Stimulated activated CD4-positive, alpha-beta T cell treated with anti-CD3 and anti-CD28 coated beads, Interleukin-15, amount 100 ng/mL, for 24 hours (primary cell): ENCODE measurements at places on chromosomes 5 and 9.

GRCh38 chr9:3059781-3060468, 216.0 kb upstream of the PUM3 start:
- no peak for DNase-seq

GRCh38 chr5:40410231-40410861, 269.4 kb upstream of the PTGER4 start:
- DNase-seq, result peak; percentile 67

DNA sequence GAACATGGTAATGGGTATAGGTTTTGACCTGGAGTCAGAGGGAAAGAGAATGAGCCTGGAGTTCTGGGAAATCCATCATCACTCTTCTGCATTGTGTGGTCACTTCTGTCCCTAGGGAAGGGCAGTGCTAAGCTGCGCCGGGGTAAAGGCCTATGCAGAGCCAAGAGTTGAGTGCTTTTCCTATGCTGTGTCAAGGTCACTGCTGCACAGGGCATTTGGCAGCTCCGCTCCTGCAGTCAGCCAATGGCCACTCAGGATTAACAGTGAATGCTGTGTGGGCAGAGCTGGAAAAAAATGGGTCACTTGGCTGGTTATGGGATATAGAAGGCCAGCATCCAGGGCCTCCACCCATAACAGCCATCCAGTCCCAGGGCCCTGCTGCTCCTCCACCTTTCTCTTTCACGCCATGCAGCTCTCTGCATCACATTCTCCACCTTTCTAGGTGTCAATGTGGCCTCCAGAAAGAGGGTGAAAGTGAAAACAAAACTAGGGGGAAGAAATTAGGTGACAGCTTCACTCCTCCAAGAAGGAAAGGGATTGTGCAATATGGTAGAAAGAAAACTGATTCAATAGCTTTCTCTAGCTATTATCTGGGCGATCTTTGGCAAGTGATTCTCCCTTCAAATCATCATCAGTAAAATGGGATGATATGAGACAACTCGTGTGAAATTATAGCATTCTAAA, 279.3 kb upstream of the ANKRD55 start:
- DNase-seq, result peak; percentile 19

DNA sequence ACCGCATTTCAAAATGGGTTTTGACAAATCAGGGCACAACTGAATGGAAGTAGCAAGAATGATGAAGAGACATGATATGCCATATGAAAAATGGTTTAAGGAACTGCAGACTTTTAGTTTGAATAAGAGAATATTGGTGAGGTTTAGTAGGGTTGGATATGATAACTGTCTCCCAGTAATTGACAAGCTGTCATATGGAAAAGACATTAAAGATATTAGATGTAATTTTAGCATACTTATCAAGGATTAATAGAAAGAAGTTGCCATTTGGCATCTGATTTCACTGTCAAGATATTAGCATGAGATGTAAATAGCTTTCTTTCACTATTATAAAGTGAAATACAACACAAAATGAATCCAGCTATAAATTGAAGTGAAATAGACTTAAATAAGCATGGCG, 169.0 kb upstream of the MPDZ start:
- DNase-seq, result no peak

DNA sequence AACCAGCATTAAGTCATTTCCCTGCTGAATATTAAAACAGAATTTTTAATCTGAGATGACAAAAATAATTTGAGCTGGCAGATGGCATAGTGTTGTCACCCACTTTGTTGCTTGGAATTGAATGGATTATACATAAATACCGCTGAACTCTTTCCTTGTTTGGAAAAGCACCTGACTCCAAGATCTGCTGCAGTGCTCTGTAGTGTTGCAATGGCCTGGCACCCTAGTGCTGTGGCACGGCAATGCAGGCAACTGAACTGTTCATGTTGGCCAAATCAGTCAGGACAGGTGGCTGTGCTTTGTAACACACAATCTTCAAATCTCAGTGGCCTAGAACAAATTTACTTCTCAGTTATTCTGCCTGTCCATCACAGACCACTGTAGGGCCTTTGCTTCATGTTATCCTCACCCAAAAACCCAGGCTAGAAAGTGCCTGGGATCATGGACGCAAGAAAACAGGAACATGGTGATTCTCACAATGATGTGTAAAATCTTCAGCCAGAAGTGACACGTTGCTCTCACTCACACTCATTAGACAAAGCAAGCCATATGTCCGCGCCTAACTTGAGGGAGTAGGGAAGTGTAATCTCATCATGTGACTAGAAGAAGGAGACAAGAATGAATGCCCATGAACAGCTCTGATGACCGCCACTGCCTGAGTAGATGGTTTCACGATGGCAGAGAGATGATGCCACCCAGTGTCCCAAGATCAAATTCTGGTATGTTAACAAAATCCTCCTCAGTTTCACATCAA, 191.9 kb upstream of the PUM3 start:
- DNase-seq, result no peak

- no peak for DNase-seq
Measured at GRCh38 chr5:172553903-172554302, 87.2 kb upstream of the NEURL1B start.

DNA sequence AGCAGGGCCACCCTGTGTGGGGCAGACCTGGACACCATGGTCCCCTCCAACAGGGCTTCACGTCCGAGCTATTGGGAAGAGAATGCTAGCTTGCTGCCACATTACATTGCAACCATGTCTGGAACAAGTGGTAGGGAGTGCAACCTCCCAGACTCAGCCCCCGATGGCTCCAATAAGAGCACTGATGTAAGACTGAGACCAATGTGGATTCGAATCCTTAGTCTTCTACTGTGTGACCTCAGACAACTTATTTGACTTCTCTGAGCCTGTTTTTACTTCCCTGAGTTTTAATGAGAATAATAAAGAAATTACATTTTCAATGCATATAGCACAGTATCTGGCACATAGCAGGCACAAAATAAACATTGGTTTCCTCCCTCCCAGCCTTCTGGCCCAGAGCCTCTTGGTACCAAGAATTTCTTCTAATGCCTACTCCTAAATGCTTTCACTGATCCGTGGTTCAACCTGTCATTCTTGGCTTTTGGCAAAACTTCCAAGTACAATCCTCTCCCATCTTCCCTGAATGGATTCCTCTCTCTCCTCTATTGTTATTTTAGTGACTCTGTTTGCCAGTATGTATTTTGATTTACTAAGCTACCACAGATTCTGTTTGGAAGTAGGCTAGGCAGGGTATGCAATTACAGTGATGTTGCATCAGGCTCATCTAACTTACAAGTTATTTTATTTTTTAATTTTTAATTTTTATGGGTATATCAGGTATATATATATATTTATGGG, 34.6 kb upstream of the COL15A1 start:
- DNase-seq, result no peak

DNA sequence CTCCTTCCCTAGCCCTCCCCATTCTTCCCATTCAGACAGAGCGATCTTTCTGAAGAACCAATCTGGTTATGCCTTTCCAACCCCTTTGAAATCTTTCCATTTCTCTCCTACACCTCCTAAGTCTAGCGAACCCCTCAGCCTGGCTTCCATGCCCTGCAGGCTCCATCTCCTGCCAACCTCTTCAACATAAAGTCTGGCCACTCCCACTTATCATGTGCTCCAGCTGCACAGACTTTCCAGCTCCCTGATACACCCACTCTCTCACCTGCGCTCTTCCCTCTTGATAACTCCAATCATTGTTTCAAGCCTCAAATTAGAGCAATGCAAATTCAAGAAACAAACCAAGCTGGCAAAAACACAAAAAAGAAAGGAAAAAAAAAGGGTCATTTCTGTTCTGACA, 3.8 kb upstream of the ORM1 start:
- DNase-seq, result no peak

DNA sequence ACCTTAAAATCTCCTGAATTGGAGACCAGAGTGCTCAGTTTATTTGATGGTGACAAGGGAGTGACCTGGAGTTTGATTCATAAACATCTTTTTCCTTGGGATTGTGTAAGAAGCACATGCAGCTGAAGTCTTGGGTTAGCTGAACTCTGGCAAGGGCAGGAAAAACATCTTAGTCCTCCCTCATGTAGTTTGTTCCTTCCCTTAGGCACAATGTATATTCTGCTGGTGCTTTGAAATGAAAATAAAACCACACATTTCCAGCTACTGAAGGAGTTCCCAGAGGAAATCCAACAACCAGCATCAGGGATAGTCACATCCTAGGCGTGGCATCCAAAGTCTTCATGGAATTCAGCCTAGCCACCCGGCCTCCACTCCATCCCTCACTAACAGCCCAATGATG, 95.2 kb upstream of the PAPPA start:
- DNase-seq, result no peak

DNA sequence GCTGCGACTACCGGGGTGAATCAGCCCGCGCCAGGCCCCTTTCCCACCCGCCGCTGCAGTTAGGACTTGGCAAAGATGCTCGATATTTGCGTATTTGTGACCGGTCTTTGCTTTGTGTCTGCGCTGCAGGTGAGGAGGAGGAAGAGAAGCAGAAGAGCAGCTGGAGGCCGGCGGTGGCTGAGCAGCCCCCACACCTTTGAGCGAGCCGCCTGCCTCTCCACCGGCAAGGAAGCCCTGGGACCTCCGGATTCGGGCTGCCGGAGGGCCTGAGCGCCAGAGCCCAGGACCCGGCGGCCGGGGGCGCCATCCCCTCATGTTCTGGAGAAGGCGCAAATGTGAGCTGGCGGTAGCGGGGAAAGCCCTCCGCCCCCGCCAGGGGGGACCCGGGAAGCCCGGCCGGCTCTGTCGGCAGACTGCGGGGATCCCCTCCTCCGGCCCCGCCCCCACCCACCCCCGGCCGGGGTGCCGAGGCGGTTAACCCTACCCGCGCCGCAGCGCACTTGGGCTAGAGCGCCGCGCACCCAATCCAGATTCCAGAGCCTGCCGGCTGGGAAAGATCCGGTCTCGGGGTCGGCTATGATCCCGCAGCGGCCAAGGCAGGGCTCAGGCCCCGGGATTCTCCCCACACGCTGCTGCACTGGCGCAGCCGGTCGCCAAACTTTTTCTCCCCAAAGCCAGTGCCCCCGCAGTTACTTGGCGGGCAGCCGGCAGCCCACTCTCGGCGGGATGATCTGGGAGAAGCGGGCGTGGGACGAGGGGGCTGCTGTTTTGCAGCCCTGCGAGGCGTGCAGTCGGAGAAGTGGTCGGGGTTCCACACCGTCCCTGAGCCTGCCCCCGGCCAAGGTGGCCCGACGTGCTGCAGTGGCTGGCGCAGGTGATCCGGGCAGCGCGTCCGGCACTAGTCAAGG, 800 bp upstream of the KCNN2 start:
- DNase-seq, result peak; percentile 25

- DNase-seq, result no peak
Measured at GRCh38 chr9:625613-626012, 215.9 kb upstream of the DMRT1 start.

DNA sequence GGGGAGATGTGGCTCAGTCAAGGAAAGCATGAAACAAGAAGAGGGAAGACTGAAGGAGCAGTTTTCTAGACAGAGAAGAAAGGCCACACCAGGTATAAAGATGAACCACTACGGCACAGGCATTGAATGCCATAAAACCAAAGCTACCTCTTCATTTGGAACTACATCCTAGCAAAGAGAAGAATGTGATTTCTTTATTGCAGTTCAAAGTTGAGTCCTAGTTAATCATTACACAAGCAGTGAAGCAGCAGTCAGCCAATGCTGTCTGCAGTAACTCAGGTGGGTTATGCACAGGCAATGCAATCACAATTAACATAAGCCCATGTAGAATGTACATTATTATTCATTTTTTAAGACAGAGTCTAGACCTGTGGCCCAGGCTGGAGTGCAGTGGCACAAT, 21.7 kb upstream of the PCAT7 start:
- no peak for DNase-seq

DNA sequence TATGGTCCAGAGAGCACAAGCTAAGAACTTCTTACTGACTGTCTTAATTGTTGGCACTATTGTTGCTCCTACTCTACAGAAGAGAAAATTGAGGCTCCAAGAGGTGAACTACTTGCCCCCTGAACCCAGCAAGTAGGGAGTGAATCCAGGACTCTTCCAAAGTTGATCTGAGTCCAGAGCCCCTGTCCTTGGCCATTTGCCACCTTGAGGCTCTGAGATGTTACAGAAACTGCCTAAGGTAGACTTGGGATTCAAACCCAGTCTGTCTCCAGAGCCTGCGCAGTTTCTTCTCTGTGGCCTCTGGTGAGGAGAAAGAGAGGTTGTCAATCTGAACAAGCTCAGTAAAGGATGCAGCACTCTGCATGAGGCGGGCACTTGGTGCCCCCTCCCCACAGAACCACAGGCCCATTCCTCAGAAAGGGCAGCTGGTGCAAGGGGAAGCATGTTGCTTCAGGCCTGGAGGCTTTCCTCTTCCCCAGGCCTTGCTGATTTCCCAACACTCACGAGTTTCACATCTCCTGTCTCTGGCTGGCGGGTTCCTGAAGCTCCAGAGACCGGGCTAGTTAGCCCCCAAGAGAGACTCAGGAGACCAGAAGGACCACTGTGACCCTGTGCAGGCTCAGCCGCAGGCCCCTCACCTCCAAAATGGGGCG, 2.9 kb upstream of the LCP2 start:
- no peak for DNase-seq

- no peak for DNase-seq
Measured at GRCh38 chr5:79612667-79613198, 492 bp downstream of the TENT2 start.

DNA sequence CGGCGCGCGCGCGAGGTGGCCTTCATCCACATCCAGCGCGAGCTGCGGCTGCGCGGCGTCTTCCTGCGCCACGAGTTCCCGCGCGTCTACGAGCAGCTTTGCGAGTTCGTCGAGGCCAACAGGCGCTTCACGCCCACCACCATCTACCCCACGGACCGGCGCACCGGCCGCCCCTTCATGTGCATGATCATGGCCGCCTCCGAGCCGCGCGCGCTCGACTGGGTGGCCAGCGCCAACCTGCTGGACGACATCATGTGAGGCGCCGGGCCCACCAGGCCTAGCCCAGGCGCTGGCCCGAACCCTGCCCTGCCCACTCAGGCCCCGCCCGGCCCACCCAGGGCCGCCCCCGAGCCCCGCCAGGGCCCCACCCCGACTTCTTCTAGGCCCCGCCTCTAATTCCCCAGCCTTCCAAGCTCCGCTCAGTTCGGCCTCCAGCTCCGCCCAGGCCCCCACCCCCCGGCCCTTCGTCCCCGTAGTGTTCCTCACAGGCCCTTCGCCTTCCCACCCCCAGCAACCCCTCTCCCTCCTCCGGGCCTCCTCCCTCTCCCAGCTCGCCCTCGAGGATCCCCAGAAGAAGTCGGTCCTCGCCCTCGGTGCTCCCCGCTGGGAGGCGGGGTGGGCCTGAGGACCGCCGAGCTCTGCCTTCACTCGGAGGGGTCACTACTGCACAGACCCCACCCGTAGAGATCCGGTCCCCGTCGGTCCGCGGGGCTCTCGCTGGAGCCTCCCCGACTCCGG, 2.0 kb upstream of the PHPT1 start:
- no peak for DNase-seq

GRCh38 chr9:80501635-80502034, 929.9 kb downstream of the TLE4 start:
- DNase-seq, result no peak

DNA sequence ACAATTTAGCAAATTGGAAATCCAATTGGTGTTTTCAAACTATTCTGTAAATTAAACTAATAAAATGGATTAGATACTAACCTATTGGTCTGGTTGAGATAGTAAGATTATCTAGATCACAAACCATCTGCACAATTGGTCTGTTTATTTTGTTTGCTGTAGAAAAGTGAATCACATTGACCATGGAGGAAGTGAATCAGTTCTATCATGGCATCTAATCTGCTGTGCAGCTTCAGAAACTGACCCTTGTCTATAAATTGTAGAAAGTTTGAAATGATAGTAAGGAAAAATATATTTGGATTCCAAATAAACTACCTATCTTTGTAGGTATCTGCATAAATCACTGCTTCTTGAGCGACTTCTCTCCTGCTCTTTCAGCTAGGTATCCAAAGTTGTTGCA, 1865.4 kb downstream of the MAT2B start:
- no peak for DNase-seq
